ENCODE measurements at places on chromosomes 1 and 21.

DNA sequence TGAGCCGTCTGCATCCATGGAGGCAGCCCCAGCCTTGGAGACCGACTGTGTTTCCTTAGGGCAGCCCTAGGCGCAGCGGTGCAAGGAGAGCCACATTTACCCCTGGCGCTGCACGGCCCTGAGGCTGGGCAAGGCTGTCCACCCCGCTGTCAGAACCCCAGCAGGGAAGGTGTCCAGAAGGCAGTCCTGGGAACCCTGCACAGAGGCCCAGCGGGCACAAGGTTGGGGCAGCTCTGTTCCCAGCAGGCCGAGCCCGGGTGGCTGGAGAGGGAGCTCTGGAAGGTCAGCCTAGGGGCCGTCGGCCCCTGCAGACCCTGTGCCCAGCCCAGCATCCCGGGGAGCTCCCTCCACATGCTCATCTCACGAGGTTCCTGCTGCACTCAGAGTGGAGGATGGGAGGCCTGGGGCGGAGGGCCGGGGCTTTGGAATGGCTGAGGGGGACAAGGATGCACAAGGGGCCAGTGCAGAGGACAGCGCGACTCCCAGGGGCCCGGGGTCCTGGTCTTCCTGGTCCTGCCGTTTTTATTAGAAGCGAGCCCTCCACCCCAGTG, 19.9 kb upstream of the SAMD11 start:
- DNase-seq: no peak

DNA sequence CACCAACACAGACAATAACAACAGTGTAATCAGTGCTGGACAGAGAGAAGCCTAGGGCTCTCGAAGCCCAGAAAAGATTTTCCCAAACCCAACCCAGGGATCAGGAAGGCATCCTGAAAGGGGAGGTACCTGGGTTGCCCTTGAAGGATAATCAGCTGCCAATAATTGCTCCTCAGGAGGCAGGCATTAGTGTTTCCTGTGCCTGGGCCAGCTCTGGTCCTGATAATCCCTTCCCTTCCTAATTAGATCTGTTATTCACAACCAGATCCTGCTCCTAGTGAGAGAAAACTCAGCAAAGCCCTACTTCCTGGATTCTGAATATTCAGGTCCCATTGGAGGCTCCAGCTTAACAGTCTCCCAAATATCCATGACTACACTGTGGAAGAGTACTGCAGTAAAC, 117.4 kb downstream of the DMRTA2 start:
- no peak for DNase-seq

DNA sequence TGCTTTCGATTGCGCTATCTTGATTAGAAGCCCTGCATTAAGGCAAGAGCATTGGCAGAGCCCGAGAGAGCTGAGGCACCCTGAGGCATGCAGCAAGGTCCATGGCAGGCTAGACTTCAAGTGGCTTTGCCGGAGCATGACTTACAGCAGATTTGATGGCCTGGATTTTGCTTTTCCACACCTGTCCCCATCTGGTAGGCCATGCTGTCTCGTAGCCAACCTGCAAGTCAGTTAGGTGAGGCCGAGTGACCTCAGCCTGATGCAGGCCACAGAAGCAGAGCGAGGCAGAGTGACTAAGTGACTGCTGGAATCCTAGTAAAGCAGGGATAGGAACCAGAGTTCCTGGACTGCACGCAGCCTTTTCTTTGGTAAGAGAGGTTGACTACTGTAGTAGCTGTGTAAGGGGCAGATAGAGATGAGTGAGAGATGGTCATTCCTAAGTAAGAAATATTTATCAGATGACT, 148.9 kb downstream of the PBX1 start:
- DNase-seq: peak; percentile 94

DNA sequence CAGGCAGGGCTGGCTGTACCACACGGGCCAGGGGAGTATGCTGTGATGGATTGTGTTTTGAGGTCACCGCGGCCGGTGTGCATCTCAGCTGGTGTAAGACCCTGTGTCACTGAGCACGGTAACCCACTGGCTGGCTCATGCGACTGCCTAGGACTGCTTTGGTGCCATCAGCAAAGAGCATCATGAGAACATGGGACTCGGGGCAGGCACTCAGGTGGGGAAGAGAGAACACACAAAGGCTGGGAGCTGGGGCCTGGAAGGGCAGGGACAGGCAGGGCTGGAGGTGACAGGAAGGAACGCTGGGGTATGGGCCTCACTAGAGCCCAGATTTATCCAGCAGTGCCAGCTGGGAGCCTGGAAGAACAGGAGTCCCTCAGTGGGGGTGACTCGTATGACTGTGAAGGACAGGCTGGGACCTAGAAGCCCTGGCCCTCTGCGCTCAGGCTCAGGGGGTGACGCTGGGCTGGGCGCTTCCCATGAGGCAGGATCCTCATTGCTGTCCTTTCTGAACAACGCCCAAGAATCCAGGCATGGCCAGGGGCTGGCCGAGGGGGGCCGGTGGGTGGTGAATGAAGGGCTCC, 210.4 kb upstream of the VAMP3 start:
- DNase-seq: no peak

DNA sequence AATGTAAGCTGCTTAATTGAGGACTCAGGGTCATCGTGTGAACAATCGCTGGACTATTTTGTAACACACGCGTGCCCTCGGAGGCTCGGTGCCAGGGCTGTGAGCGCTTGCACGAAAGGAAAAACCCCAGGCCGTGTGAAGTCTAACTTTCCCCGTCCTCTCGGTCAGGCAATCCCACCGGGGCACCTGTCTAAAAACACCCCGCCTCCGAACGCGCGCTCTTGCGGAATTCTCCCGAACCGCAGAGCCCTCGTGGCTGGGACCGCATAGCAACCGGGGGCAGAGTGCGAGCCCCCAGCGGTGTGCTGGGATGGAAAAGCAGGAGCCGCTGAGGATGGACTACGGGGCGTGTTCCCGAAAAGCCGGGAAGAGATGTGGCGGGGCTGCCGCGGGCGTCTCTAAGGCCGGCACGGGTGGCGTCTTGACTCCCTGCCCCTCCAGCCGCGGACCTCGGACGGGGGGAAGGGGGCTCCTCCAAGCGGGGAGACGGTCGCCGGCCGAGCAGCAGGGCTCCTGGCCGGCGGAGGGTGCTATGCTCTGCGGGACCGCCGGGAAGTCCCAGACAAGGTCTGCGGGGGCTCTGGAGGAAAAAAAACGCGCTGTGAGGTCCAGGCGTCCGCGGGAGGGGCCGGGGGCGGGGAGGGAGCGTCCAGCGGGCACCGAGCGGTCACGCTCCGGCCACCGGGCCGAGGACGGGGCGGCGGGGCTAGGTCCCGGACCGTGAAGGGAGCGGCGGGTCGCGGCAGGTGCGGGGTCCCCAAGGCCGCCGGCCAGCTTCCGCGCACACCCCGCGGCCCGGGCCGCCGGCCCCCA, 936 bp downstream of the ZBTB21 start:
- peak; percentile 78 for DNase-seq

DNA sequence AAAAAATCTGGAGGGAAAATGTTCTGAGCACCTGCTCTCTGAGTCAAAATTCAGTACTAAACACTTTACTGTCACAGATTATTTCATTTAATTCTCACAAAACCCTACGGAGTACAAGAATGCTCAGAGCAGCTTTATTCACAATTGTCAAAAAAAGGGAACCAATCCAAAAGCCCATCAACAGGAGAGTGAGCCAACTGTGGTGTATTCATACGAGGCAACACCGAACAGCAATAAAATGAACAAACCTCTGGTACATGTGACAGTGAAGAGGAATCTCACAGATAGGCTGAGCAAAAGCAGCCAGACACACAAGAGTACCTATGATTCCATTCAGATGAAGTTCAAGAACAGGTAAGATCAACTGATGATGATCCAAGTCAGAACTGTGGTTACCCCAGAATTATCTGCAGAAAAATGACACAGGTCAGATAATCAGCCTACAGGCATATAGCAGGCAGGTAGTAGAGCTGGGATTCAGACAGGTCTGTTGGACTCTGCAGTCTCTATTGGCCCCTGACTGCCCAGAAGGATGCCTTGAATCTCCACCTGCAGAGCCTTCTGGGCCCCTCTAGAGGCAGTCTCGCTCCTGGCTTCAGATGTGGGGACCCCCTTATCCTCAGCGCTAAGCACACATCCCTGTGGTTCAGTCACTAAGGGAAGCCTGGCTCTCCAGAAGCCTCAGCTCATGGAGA, 19.2 kb downstream of the SLC9A1 start:
- DNase-seq: no peak

GRCh38 chr1:67018574-67018973, 35.4 kb downstream of the SLC35D1 start:
- DNase-seq: no peak

- no peak for DNase-seq
Observed at GRCh38 chr21:37276377-37276776, 9.2 kb upstream of the VPS26C start.

DNA sequence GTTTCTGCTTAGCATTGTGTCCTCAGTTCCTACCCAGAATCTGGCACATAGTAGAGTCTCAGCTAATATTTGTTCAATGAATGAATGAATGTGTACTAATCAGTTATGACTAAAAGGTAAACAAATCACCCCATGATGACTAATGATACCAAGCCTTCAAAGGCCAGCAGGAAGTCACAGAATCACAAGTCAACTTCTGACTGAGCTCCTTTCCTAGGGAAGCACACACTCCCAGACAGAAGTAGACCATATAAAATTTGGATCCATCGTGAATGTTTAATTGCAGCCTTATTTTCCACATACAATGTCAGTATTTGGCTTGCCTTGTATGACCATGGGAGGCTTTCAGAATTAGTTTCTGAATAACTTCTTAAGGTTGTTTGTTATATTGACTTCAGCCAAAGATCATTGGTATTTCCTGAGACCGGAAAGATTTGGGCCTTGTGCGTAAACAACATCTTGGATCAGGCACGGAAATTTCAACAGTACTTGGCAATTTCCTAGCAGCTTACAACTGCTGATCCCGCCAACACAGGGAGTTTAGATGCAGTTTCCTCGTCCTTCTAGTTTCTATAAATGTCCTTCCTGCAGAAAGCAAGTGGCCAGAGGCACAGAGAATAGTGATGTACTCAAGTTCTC, 185.9 kb upstream of the ATP1B1 start:
- DNase-seq: no peak

DNA sequence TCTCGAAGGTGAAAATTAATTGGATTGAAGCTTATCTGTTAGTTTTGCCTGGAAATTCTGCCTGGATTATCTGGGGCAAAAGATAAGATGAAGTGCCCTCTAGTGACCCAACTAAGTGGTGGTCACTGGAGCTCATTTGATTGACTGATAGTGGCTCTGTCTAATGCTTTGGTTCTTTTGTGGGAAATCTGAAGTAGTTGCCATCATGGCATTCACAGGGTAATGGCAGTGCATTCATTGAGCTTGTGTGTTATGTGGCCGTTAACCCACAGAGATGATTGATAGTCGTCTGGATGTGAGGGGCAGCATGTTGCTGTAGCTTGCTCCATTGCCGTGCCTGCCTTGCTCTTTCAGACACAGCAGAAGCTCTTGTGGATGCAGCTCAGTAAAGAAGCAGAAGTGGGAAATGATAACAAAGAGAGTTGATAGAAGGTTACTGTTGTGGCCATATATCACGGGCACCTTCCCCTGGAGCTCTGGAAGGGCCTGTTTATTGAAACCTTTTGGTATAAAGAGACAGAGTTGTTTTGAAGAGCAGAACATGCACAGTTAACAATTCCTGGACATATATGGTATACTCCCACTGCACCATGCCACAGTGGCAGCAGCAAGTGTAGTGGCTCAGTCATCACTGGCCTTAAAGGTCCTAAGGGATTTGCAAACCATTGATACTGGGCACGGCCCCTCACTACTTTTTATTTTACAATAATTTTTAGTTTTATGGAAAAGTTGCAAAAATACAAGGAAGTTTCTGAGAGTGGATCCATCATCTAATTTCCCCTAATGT, 42.0 kb downstream of the CXADR start:
- DNase-seq: peak; percentile 15

GRCh38 chr1:42317308-42317707, 17.7 kb downstream of the FOXJ3 start:
- no peak for DNase-seq

GRCh38 chr21:45515241-45516061, 26.8 kb downstream of the SLC19A1 start:
- no peak for DNase-seq

DNA sequence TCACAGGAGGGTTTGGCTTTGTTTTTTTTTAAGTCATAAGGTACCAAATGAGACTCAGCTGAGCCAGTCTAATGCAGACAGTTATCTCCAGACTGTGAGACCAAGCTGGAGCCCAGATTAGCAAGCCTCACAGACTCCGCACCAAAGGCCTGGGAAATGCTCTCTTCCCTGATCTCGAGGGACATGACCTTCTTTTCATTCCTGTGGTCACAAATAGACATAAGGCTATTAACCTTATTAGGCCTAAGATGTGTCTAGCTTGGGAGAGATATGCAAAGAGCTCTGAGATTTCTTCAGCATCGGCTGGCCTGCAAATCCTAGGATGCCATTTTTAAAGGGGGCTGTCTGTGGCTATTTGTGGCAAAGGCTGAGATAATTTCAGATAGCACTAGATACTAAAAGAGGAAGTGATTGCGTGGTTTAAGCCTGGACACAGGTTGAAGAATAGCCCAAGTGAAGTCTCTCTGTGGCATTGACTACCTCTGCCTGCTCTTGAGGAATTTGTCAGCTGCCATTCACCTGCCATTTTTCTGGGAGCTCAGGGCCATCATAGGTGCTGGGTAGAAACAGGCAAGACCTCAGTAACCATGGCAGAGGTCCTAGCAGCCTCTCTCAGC, 301.3 kb downstream of the SIPA1L2 start:
- DNase-seq: peak; percentile 80

DNA sequence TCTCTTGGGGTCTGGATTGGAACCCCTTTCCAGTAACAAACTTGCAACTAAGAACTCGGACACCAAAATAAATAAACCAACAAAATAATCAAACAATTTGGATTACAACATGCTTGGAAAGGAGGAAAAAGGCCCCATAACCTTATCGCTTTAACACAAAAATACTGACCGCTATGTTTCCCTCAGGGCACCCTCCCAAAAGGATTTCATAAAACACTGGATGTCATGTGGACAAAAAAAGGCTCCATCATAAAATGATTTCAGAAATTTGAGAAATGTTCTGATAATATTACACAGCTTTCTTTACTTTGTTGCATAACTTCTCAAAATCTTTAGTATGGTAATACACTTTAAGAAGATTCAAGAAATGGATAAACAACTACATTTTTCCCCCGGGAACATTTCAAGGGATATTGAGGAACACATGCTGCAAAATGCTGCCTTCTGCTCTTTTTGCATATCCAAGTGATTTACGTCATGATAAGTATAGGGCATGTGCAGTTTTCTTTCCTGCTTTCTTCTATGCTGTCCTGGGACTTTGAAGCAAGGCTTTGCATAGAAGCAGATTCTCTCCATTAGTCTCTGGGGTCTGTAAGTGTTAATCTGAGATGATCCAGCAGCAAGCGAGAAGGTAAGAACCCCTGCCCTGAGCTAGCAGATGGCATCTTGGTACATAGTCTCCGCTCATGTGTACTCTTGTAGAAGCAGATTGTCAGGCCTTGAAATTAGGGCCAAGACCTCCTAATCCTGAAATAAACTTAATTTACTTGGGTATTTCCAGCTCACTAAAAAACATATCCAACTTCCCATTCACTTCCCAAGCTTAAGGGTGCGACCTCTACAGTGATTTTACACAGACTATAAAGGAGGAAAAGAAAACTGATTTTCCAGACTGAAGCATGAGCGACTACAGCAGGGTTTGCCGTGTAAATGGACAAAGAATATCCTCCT, 85.5 kb upstream of the KIAA0040 start:
- DNase-seq: no peak

GRCh38 chr1:55369474-55369873, 154.3 kb upstream of the USP24 start:
- peak; percentile 68 for DNase-seq

Data from EH (cell line).